RWPE1 (cell line): ENCODE measurements at places on chromosomes 5 and 9.

- no peak for DNase-seq
Observed at GRCh38 chr5:174733091-174733690, 8.8 kb downstream of the MSX2 start.

- DNase-seq, result no peak
Observed at GRCh38 chr5:65867542-65868195, 58.7 kb upstream of the ERBIN start.

DNA sequence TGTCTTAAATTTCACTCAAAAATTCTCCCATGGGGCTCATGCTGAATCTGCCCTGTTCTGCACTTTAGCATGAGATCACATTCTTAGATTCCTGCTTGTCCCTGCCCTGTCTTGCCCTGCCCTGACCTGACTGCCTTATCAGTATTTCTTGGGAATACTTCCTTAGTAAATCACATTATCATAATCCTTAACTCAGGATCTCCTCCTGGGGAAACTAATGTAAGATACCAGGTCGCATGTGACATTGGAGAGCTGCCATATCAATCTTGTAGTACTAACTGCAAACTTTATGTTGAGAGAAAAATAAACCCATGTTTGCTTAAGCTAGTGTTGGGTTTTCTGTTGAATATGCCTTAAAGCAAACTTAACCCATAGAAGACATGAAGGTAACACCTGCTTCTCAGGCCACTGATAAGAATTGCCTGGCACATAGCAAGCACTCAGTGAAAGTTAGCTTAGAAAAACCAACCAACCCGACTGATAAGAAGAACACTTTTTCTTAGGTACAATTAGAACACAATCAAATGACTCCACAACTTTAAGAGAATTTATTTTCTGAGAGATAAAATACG lies 53.3 kb downstream of the IL33 start:
- no peak for DNase-seq

DNA sequence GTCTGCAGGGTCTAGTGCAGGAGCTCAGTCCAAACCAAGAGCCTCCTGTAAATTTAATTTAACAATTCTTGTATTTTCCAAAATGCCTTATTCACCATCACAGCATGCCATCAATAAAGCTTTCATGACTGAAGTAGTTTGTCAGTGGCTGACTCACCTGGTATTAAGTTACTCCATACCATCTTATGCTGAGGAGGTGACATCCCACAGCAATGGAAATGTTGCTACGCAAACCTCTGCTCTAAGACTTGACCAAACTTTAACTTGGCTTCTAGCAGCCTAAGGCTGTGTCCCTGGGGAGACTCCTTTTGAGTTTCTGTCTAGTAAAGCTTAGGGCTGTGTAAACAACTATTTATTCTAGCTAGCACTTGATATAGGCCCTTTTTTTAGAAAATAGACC lies 1231.3 kb upstream of the CDH18 start:
- DNase-seq, result peak; percentile 46

- DNase-seq, result no peak
Observed at GRCh38 chr9:19552282-19553105, 143.7 kb downstream of the ACER2 start.

- DNase-seq, result no peak
Observed at GRCh38 chr9:108383796-108384195, 472.0 kb downstream of the ACTL7B start.

GRCh38 chr9:107018861-107019545 lies 156.0 kb downstream of the ZNF462 start:
- DNase-seq, result no peak

GRCh38 chr9:37625758-37626147 lies 25.0 kb upstream of the FRMPD1 start:
- no peak for DNase-seq

GRCh38 chr5:159061179-159061796 lies 38.4 kb downstream of the EBF1 start:
- DNase-seq, result peak; percentile 17

DNA sequence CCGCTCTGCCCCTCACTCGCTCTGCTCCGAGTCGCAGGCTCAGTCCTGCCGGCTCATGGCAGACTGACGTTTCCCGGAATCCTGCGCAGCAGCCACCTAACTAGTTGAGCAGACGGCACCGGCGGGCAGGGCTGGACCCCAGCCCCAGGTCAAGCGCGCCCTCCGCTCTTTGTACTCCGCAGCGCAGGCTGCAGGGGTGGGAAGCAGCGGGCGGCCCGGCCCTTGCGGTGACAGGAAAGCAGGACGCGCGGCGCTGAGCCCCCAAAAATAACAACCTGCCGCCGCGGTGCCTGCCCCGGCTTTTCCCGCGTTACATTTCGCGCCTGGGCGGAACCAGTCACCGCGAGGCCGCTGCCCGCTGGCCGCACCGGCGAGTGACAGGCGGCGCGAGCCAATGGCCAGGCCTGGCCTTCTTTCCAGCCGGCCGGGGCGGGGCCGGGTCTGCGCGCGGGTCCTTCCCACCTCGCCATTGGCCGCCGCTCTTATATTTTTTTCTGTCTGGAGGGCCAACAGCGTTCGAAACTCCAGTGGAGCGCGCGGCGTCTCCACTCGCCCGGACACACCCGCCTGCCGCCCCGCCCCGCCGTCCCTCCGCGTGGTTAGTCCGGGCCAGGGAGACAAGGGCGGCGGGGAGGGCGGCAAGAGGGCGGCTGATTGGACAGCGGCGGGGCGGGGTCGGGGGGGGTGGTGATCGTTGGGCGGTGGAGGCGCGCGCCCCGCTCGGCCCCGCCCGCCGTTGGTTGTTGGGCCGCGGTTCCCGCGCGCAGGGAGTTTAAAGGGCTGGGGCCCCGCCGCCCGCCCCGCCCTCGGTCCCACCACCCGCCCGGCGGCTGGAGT lies at the start of gene ZNF367:
TSS of gene ZNF367 (minus strand) at position 288 of the 837 bp plus-strand sequence. CDS start 338 bp downstream, outside the sequence.
- DNase-seq, result peak; percentile 98

- no peak for DNase-seq
Observed at GRCh38 chr5:41346609-41347008, 133.3 kb upstream of the C6 start.

DNA sequence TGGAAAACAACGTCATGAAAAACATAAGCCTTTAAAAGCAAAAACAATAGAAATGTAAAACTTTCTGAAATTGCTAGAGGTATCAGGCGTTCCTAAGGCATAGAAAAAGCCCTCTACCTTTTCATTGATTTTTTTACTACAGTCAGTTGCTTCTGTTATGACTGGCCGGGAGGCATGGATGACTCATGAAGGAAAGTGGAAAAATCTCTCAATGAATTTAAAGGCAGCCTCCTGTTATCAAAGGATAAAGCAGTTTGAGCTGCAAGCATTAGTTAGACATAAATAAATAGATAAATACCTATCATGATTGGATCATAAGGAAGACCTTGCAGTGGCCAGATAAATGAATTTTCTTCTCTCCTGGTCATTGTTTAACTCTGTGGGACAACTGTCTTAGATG lies 281.6 kb downstream of the MAST4 start:
- DNase-seq, result peak; percentile 46
